Naive B cell (primary cell): ENCODE measurements at places on chromosomes 5 and 9.
A peak's percentile ranks its signal among the peaks of the same experiment; 100 is the strongest.

DNA sequence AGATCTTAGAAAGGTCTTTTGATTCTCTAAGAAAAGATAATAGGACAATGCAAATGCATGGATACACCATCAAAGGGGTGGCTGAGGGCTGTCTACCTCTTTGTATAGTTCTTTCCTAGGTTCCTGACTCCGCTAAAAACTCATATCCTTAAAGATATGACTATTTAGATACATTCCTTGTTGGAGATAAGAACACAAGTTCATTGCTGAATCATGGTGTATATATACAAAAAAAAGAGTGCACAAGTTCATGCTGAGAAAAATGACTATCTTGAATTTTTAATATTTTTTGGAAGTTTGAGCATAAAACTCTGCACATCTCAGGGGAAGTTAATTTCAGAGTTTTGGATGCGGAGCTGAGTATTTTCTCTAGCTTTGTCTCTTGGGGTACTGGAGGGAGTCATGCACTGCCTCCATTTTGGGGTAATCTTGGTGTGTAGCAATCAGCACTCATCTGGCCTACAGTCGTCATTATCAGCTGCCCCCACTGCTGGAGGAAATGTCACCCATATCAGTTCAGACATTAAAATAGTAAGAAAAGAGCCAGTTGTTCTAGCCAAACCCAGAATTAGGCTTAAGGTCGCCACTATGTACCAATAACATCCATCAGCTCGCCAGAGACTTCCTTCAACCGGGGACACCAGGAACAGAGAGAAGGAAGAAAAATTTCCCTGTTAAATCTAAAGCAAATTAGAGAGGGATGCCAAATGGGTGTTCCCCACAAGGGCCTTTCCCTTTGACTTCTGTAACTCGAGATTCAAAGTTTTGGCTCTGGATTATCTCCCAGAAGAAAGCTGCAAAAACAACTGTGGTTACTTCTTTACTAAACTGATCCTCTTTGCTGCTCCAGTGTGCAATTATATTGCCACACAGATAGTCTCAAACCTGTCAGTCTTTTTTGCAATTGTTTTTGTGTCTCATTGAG is 49.0 kb downstream of the PTTG1 start:
- H3K4me1 ChIP-seq, result peaks cover 44% of the 10 kb centered on the region
- no peaks in the 10 kb centered on the region for H3K36me3 ChIP-seq
- DNase-seq, result no peak
- peaks cover 7% of the 10 kb centered on the region for H3K27me3 ChIP-seq

GRCh38 chr5:113172231-113172826 is 195.7 kb downstream of the DCP2 start:
- H3K4me1 ChIP-seq, result no peaks in the 10 kb centered on the region
- no peak overlapping the region for H3K27ac ChIP-seq
- peaks cover 28% of the 10 kb centered on the region for H3K27me3 ChIP-seq
- H3K36me3 ChIP-seq, result no peaks in the 10 kb centered on the region
- no peak for DNase-seq

DNA sequence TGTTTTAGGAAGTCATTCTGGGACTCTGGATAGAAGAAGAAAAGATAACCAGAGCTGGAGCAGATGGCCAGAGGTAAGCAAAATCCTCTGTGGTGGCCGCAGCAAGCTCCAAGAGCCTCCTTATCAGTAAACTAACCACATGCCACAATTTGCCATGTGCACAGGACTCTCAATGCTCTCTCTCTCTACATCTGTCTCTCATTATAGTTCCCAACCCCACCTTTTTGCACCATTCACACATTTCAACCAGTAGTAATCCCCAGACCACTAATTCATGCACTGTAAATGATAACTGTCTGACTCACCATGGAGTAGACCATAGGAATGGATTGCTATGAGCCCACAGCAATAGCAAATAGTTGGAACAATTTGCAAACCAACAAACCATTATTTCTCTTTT is 526.1 kb downstream of the TLR4 start:
- H3K4me3 ChIP-seq, result no peak overlapping the region
- H3K4me1 ChIP-seq, result no peaks in the 10 kb centered on the region
- no peak overlapping the region for H3K27ac ChIP-seq
- DNase-seq, result no peak
- no peaks in the 10 kb centered on the region for H3K36me3 ChIP-seq
- H3K27me3 ChIP-seq, result no peaks in the 10 kb centered on the region

DNA sequence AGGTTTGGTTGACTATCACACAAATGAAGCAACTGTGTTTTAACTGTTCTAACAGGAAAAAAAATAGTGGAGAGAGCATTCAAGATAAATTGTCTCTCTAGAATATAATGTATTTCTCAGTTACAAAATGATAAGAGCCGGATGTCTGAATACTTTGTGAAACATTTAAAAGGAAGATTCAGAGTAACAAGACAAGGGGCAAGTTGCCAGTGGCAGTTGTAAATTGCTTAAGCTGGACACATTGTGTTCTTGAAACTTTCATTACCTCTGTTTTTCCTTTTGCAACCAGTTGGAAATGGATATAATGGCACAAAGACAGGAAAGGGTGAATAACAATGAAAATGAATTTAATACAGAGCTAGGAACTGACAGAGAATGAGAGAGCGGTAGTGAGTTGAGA is 15.2 kb upstream of the TBCA start:
- no peaks in the 10 kb centered on the region for H3K36me3 ChIP-seq
- no peak overlapping the region for H3K4me3 ChIP-seq

DNA sequence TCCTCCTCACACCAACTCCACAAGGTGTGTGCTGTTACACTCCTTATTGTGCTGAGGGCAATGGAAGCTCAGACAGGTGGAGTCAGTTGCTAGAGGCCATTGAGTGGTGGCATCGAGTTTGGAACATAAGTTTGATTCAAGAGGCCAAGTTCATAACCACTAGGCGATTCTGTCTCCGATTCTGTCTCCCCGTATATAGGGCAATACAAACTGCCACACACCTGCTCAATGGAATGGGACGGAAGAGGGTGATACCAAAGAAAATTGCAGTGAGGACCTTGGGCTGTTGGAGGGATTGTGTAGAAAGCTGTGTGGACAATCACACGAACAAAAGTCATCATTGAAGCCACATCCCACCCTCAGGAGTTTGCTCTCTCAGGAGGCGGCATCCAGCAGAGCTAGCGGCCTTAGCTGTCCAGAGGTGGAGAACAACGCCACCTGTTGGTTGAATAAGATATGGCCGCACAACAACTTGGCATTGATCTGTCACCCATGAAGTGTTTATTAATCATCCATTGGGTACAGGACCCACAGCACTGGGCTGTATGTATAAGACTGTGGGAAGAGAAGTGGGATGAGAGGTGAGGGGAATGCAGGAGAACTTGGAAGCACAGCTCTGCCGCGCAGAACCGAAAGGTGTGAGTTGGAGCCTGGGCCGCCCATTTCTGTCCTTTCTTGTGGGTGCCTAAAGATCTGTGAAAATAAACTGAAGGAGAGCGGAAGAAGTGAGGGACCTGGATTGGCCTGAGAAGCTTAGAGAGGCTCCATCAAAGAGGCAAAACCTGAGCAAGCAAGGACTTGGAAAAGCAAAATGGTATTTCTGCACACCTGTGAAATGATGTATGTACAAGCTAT is 16.1 kb upstream of the NEUROG1 start:
- H3K27me3 ChIP-seq, result peaks cover 80% of the 10 kb centered on the region
- H3K4me1 ChIP-seq, result no peaks in the 10 kb centered on the region
- no peak overlapping the region for H3K4me3 ChIP-seq
- no peaks in the 10 kb centered on the region for H3K36me3 ChIP-seq

DNA sequence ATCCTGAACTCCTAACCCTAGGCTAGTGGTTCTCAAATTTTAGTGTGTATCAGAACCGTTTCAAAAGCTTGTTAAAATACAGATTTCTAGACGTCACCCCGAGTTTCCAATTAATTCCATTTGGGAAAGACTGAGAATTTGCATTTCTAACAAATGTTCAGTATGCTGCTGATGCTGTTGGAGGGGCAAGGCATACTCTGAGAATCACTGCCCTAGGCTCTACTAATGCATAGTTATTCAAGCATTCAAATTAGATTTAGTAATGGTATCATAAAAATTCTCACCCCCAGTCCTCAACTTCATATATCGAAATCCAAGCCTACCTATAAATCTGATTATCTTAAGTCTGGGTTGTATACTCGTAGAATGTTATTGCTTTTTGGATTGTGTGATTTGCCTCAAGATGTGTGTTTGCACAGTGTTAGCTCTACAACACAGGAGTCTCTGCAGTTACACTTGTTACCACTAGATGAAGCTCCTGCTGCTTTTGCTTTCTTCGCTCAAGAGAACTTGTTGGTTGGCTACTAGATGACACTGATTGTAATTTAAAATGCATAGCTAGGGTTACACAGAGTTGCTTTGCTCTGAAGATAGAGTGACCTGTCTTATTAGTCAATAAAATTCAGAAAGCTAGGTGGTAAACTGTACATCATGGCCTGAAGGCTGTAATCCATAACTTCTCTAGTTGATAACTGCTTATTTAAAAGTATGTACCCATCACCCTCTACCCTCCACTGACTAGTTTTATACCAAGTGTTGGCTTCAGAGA is 7.5 kb upstream of the ERAP2 start:
- no peak overlapping the region for H3K27ac ChIP-seq
- H3K4me1 ChIP-seq, result peaks cover 46% of the 10 kb centered on the region
- peak; percentile 56 for DNase-seq
- H3K36me3 ChIP-seq, result no peaks in the 10 kb centered on the region
- H3K27me3 ChIP-seq, result no peaks in the 10 kb centered on the region
- H3K4me3 ChIP-seq, result no peak overlapping the region

GRCh38 chr5:150622157-150622556 is 18.3 kb upstream of the SYNPO start:
- no peak overlapping the region for H3K27ac ChIP-seq
- H3K4me1 ChIP-seq, result peaks cover 32% of the 10 kb centered on the region
- DNase-seq, result no peak
- peaks cover under 1% of the 10 kb centered on the region for H3K27me3 ChIP-seq
- H3K4me3 ChIP-seq, result no peak overlapping the region
- no peaks in the 10 kb centered on the region for H3K36me3 ChIP-seq

- no peak overlapping the region for H3K4me3 ChIP-seq
- H3K27ac ChIP-seq, result no peak overlapping the region
- no peak for DNase-seq
- H3K27me3 ChIP-seq, result no peaks in the 10 kb centered on the region
These were observed 53.5 kb upstream of the IL7R start for GRCh38 chr5:35803191-35803651.

DNA sequence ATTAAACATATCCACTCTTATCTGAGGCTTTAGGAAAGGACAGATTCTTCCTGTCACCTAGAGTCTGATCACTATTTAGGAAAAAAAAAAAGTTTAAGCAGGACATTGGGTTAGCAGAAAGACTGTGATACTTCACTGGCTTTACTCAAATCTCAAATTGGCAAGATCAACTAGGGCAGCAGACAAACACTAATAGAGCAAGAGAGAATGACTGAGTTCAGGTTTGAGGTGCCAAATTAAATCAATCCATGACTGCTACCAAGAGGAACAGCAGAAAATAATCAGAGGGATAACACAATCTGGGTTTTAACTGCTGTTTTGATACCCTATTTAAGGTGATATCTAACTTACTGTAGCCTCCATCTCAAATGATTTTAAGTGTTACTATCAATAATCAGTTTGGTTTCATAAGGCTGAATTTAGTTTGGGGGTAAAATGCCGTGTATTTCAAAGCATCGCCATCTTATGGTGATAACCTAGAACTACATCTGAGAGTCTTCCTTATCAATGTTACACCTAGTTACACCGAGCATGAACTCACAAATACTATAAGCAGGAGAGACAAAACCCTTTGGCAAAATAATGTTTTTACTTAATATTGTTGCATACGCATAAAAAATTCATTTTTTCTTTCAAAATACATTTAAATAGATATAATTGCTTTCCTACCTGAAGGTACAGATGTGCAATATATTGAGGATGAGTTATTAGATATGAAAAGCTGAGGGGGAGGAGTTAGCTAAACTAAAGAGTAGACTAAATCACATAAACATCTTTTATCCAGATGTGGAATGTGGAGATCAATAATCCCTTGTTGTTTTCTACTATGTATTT is 286.4 kb upstream of the CDH12 start:
- no peak overlapping the region for H3K4me3 ChIP-seq
- DNase-seq, result peak; percentile 5
- H3K27ac ChIP-seq, result no peak overlapping the region
- H3K36me3 ChIP-seq, result no peaks in the 10 kb centered on the region
- no peaks in the 10 kb centered on the region for H3K4me1 ChIP-seq
- H3K27me3 ChIP-seq, result no peaks in the 10 kb centered on the region

- DNase-seq, result no peak
- H3K36me3 ChIP-seq, result no peaks in the 10 kb centered on the region
- H3K4me3 ChIP-seq, result no peak overlapping the region
- no peaks in the 10 kb centered on the region for H3K4me1 ChIP-seq
- no peak overlapping the region for H3K27ac ChIP-seq
- H3K27me3 ChIP-seq, result peaks cover 4% of the 10 kb centered on the region
These were observed 233.2 kb upstream of the DAB2 start for GRCh38 chr5:39657943-39658342.

DNA sequence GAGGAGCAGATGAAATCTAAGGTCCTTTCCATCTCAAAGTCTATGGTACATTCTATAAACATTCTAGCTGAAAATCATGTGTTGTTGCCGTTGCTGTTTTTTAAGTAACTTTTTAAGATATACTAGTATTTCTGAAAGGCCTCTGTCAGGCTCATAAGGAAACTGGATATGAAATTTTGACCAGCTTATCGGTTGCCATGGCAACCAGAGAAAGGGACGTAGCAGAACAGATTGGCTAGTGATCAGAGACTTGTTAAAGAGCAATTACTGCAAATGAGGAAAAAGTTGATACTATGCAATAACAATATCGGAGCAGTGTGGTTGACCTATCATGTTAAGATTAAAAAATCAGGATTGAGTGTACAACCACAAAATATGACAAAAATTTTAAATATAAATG is 57.0 kb upstream of the RNF180 start:
- DNase-seq, result no peak
- no peaks in the 10 kb centered on the region for H3K27me3 ChIP-seq
- H3K27ac ChIP-seq, result no peak overlapping the region
- H3K36me3 ChIP-seq, result no peaks in the 10 kb centered on the region
- no peaks in the 10 kb centered on the region for H3K4me1 ChIP-seq

DNA sequence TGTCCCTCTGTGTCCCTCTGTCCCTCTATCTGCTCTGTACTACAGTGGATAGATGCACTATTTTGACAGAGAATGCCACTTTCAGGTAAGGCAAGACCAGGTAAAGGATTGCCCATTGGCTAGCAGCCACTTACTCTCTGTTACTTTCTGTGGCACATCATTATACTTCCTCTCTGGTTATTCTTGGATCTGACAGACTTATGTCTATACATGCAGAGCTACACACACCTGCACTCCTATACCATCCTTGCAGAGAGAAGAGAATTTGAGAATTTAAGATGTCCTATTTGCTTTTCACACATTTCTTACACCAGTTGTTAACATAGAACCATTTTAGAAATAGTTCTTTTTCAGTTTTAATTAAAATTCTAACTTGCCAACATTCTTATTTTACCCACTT is 163.7 kb upstream of the SLC12A2 start:
- H3K27ac ChIP-seq, result no peak overlapping the region
- H3K36me3 ChIP-seq, result no peaks in the 10 kb centered on the region
- H3K4me1 ChIP-seq, result peaks cover 8% of the 10 kb centered on the region
- DNase-seq, result no peak
- no peak overlapping the region for H3K4me3 ChIP-seq
- no peaks in the 10 kb centered on the region for H3K27me3 ChIP-seq
